ENCODE measurements at places on chromosomes 12 and 14.

GRCh38 chr14:104297721-104298401 lies 159.5 kb downstream of the KIF26A start:
- no peak for DNase-seq

- DNase-seq = no peak
Observed at GRCh38 chr14:74297986-74298385, 4.7 kb downstream of the ABCD4 start.

DNA sequence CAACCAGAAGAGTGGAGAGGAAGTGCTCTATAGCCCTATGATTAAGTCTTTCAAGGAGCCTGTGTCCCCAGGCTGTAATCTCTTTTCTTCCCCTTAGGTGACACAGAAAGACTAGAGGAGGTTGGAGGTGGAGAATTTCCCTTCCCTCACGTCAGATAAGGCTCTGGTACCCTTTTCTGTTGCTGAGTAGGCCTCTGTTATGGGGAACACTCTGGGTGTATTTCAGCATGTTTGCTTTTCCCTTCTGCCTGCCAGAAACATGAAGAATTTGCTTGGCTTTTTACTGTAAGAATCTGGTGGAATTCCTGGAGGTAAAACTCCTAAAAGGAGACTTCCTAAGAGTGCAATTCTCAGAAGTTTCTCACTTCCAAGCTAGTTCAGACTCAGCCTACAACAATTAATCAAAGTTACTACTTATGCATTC lies 58.3 kb downstream of the SIX1 start:
- DNase-seq = no peak

DNA sequence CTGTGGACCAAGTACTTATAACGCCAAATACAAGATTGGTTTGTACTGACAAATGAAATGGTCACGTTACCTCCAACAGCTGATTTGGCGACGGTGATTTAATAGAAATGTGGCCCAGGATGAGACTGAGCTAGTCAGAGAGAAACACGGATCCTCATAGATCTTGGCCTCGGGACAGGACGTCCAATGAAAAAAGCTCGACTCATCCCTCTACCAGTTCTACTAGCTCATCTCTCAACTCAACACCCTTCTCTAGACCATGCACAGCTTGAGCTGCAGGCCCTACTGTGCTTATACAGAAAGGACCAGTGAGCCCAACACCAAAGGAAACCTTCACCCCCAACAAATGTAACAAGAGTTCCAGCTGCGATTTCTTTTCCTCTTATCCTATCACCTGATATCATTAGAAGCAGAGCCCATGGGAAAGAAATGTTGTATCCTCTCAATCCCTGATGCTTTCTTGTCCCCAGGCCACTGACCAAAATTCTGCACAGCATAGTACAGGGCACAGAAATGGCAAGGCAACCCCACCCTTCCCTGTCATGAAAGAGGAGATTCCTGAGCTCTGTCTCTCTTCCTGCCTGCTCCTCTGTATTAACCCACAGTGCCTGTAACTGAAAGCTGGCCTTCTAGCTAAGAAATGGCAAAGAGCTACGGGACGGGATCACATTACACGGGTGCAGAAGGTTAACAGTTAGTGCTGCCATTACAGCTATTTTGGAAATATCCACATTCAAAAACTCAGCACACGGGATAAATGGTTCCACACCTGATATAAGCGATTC lies 39.2 kb downstream of the DICER1 start:
- no peak for DNase-seq

GRCh38 chr12:116141110-116141832 lies 136.2 kb downstream of the MED13L start:
- no peak for DNase-seq

DNA sequence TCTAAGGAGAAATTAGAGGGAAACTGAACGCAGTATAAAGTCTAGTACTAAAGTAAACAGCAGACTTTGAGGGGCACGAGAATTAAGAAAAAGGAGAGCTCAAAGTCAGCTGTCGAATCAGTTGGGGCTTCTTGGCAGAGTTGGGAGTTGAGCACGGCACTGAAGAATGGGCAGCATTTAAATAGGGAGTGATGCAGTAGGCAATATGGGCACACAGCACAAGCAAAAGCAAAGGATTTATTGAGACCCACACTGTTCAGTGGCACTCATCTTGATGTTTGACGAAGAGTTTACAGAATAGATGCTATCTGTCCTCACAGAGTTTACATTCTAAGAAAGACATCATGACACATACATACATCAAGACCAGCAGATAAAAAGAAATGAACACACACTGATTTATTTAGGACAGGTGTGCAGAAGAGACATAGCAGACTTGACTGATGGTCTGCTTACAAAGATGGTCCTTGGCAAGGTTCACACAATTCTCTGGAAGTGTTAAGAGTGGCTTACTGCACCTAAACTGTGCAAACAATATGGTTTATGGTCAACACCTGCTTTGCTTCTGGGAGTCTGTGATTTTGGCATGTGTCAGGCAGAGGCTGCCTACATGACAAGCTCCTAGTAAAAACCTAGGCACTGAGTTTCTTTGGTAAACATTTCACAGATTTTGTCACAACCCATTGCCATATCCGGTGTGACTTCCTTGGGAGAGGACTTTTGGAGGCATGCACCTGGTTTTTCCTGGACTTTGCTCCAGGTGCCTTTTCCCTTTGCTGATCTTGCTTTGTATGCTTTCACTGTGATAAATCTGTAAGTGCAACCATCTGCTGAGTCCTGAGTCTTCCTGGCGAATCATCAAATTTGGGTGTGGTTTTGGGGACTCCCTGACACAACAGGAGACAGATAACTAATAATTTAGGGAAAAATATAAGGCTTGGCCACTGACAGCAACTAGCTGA lies 26.3 kb downstream of the ALKBH1 start:
- no peak for DNase-seq

DNA sequence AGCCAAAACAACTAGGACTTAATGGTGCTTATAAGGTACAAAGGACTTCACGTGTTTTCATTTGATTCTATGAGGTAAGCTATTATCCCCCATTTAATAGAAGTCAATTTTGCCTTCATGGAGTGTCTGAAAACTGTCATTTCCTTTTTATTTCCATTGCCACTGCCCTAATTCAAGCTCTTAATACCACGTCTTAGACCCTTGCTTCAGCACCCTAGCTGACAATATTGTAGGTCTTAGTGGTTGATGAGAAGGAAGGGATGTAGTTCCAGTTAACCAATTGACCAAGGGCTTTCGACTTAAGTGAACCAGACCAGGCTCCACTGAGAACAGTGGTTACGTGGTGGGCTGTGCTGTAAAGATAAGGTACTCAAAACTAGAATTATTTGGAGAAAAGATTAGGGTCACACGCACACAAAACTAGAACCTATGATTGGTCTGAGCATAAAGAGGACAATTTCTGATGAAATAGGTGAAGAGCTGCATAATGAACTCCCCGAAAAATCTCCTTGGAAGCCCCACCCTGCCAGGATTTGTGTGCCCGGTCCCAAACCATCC lies 9.6 kb upstream of the ASIC1 start:
- no peak for DNase-seq

DNA sequence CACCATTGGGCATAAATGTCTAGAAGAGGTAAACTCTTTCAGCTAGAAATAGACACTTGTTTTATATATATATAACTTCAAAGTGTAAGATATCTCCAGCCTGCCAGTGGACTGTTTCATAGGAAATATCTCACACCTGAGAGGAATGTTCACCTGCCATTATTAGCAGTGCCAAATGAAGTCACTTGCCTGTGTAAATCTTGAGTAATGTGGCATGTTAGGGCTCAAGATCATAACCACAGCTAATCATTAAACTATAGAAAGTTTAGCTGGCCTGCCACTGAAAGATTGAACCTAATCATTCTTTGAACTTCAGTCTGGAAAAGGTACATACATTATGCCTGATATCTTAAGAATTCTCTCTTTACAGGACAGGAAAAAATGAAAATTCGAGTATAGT lies 25.5 kb upstream of the KCNJ8 start:
- DNase-seq = no peak

DNA sequence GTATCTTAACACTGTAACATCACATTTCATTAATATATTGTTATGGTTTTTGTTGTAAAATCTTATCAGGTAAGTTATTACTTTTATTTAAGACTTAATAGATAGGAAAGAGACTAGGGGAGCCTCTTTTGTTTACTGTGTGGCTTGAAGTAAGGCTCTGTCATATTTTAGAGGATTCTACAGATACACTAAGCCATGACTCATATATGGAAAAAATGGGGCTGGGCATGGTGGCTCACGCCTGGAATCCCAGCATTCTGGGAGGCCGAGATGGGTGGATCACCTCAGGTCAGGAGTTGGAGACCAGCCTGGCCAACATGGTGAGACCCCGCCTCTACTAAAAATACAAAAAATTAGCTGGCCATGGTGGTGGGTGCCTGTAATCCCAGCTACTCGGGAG lies 23.6 kb upstream of the NPFF start:
- no peak for DNase-seq

GRCh38 chr12:89469361-89469760 lies 55.2 kb downstream of the GALNT4 start:
- DNase-seq = no peak

- no peak for DNase-seq
Observed at GRCh38 chr14:91229743-91230200, 14.7 kb downstream of the GPR68 start.

DNA sequence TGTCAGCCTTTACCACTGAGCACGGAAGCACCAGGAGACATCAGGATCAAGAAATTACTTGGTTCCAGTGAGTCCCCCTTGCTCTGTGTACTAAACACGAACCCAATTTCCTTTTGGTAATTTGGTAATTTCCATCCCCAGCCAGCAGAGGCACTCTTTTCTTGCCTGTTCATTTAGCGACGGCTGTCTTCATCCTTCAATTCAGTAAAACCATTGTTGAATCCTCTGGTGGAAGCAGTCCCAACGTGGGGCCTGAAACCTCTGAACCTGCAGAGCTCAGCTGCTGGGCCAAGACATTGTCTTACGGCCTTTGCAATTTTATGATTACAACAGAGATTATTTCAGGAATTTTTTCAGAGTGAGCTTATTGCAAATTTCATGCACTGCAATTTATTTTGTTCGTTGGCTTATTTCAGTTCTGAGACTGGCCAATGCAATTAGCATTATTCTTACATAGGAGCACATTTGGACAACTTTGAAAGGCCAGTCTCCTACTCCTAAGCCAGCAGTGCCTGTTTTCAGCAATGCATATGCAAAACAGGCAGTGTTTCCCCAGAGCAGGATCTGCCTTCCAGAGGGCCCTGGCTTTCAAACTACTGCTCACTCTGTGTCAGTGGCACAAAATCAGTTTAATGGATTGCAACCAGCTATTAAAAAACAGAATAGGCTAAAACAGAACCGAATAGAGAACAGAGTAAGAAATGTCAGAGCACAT lies 372.9 kb upstream of the TMEM132C start:
- DNase-seq = no peak

DNA sequence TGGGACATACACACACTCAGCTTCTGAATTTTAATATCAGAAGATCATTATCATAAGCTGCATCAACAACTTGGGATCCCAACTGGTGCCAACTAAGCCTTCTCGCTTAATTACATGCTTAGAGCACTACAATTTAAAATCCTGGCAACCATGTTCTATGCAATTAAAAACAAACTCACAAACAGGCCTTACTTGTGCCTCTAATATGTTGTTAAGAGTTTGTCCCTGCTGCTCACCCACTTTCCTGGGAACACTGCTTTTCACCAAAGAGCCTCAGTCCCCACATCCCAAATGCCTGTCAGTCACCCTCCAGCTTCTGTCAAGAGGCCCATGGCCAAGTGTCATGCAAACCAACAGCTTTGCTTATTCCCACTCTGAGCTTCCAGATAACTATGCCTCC lies 69.7 kb downstream of the TTC9 start:
- DNase-seq = no peak

DNA sequence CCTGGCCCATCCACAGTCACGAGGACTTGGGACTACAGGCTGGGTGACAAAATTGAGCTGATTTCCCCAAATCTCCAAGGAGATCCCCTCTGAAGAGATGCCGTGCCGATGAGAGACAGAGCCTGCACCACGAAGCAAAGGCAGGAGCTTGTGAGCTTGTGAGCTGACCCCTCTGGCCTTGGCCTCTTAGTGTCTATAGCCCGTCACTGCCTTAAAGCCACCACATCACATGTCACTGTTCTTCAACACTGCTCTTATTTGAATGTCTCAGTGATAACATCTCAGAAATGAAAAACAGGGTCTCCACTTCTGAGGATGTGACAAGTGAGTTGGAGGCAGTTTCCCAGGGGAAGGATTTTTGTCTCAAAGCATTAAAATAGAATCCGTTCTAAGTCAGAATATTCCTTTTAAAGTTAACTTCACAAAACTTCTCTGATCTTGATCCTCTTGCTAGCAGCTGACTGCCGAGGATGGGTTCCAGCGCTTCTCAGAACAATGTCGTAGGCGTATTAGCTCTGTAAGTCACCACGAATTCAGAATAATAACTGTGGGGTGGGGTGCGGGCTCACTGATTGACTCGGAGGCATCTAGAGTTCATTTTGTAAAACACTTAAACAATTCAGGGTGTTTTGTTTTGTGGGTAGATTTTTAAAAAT lies 37.5 kb downstream of the CHST11 start:
- DNase-seq = no peak

DNA sequence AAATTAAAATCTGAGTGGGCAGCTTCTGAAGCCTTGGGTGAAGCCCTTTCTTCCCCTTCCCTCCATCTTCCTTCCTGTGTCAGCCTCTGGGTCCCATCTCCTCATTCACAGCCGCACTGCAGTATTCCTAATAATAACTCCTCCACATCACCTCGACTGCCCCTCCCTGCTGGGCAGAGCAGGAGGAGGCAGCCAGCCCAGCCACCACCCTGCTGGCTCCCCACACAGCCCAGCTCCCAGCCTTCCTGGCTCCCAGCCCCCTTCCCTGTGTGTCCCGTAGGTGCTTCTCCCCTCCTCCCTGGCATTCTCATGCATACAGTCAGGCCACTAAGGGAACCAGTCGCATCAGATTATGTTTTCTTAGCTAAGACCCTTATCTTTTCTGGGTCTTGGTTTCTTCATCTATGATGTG lies 3.7 kb downstream of the IFFO1 start:
- no peak for DNase-seq

- no peak for DNase-seq
Observed at GRCh38 chr14:57981817-57982560, 116.1 kb upstream of the SLC35F4 start.

- no peak for DNase-seq
Observed at GRCh38 chr12:105357162-105357691, 26.7 kb downstream of the C12orf75 start.

DNA sequence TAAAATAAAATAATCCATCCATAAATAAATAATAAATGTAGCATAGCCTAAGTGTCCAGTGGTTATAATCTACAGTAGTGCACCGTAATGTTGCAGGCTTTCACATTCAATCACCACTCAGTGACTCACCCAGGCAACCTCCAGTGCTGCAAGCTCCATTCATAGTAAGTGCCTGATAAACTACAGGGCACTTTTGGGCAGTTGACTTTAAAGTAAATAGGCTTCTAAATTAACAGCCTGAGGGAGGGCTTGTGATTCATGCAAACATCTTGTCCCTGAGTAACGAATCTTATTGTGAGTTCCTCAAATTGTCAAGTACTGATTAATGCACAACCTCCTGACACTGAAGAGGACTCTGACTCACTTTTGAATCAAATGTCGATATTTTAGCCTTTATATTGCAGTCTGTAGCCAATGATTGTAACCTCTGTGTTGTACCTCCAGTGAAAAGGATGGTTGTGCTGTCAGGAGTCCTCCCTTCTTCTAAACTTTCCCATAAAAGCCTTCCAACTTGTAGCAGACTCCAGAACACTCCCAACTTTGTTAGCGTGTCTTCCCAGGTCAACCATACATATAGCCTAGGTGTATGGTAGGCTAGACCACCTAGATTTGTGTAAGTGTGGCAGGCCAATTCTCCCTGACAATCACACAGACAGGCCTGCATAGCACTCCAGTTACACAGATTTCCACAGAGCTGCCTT lies 55.0 kb upstream of the BICD1 start:
- no peak for DNase-seq

GRCh38 chr12:121264951-121265515 lies 31.5 kb downstream of the CAMKK2 start:
- DNase-seq = no peak
